AG20443 (cell line): ENCODE measurements at places on chromosomes 4 and X.

- DNase-seq: no peak
Measured at GRCh38 chr4:70706516-70706915, 15.2 kb upstream of the RUFY3 start.

DNA sequence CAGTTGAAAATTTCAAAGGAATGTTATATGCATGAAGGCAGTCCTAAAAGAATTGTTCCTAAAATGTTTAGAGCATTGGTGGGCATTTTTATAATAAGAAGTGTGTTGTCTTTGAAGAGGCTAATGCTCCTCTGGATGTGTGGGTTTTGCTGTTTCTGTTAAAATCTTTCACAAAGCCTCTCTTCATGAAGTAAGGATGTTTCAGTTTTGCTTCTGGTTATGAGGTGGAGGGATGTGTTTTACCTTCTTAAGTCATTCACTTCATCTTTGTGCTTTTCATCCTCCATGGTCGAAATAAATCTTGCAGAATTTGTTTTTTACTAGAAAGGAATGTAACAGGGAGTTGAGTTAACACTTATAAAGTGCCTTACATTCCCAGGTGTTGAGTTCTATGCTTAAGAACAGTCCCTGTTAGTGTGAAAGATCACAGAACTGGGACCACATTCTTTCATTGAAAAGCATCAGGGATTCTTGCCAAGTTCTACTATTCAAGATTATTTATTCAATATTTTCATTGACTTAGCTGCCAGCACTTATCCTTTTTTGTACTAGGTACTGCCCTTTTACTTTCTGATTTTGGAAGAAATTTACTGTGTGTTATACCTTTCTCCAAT lies 21.1 kb downstream of the FHIP1A start:
- DNase-seq: no peak

GRCh38 chrX:105870445-105870844 lies 48.1 kb downstream of the NRK start:
- no peak for DNase-seq

GRCh38 chrX:30248854-30249253 lies 1.9 kb downstream of the MAGEB1 start:
- no peak for DNase-seq

DNA sequence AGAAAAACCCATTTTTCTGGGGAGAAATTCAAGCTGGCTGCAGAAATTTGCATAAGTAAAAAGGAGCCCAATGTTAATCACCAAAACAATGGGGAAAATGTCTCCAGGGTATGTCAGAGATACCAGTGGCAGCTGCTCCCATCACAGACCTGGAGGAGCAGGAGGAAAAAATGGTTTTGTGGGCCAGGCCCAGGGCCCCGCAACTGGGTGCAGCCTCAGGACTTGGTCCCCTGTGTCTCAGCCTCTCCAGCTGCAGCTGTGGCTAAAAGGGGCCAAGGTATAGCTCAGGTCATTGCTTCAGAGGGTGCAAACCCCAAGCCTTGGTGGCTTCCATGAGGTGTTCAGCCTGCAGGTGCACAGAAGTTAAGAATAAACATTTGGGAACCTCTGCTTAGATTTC lies 536.4 kb upstream of the FRG1 start:
- no peak for DNase-seq

GRCh38 chrX:72048510-72049455 lies 82.9 kb downstream of the RTL5 start:
- DNase-seq: no peak

DNA sequence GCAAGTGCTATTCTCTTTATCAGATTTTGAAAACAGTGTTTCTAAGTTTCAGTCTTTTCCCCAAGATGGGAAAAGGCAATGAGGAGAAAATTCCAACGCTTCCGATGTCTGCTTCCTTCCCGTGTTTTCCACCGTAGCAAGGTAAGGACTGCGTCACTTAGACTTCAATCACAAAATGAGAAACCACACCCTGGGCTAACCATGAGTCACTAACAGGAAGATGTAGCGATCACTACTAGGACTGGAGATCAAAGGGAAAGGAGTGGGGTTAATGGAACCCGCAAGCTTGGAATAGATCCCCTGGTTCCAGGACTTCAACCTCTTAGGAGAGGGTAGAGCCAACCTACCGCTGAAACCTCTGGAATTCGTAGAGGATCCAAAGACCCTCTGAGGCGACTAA lies 250.7 kb upstream of the ZFP42 start:
- DNase-seq: no peak

- peak; percentile 76 for DNase-seq
Measured at GRCh38 chr4:86117705-86118302, 242.0 kb downstream of the MAPK10 start.

GRCh38 chrX:110248578-110248977 lies 69.3 kb downstream of the AMMECR1 start:
- no peak for DNase-seq

GRCh38 chr4:123562994-123563750 lies 166.6 kb downstream of the SPRY1 start:
- no peak for DNase-seq

- no peak for DNase-seq
Measured at GRCh38 chr4:19941434-19941833, 310.3 kb upstream of the SLIT2 start.

GRCh38 chr4:61571761-61572559 lies 371.8 kb downstream of the ADGRL3 start:
- DNase-seq: no peak

GRCh38 chr4:39181520-39181904 lies 817 bp upstream of the WDR19 start:
- DNase-seq: no peak
